ENCODE measurements at places on chromosomes 2 and 18.

DNA sequence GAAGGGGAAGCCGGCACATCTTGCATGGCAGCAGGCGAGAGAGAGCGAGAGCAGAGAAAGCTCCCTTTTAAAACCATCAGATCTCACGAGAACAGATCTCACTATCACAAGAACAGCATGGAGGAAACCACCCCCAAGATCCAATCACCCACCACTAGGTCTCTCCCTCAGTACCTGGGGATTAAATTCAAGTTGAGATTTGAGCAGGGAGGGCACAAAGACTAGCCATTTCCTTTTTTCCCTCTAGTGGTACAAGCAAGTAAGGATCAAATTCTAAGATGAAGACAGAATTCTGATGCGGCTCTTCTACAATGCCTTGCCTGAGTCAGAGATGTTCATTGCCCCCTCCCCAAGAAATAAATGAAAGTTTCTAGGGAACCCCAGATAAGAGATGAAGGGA, 45.6 kb upstream of the ANKRD44 start:
- DNase-seq, result no peak

DNA sequence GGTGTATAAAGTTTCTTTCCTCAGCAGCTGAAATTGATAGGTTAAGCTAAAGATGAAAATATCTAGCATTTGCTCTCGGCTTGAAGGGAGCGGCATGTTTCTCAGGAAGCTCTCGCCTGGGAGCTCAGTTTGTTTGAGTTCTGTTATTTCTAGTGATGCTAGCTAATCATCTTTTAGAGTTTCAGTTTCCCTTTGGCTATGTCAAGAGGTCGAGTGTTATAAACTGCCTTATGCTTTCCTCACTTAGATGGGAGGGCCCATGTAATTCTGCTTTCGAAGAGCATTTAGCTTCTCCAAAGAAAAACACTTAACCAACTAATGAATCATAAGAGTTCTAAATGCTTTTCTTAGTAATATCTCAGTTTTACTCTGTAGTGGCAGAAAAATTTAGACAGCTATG, 33.6 kb downstream of the PLCL1 start:
- DNase-seq, result no peak

- DNase-seq, result no peak
Measured at GRCh38 chr2:217231724-217232123, 371.9 kb upstream of the TNP1 start.

DNA sequence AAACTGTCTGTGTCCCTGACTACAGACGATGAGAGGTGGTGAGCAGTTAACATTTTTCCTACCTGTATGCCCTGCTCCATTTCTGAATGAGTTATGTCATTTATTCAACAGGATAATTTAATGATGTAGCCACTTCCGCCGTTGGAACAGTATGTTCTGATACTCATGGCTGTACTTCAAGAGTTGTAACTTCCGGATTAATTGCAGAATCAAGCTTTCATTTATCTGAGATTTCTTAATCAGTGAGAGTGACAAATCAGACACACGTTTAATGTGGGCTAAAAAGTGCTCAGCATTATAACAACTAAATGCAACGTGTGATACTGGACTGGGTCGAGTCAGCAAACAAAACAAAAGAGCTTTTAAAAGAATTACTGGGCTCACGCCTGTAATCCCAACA, 107.7 kb downstream of the KCTD1 start:
- DNase-seq, result no peak

- no peak for DNase-seq
Measured at GRCh38 chr2:219662566-219662965, 35.1 kb downstream of the SLC4A3 start.

Measured in stimulated activated CD4-positive, alpha-beta T cell treated with anti-CD3 and anti-CD28 coated beads, TNF-alpha, amount 100 ng/mL, for 24 hours (primary cell).